Neural crest cell (in vitro differentiated cells): ENCODE measurements at places on chromosomes 16 and 17. TPM values are rescaled to one million over a fixed set of nuclear protein-coding genes. Genes with fewer than 3 reads are reported as not detected.

CSF3 gene
- total RNA-seq: not detected in 2 replicates

DNAAF8 gene
- 0.68 and 0.96 TPM in 2 replicates for total RNA-seq

IRX3 gene
- total RNA-seq: 28.9 and 33.0 TPM in 2 replicates

ABCA3 gene
- 19.6 TPM in 2 replicates for total RNA-seq

CFDP1 gene
- 99.8 and 103 TPM in 2 replicates for total RNA-seq

DNA sequence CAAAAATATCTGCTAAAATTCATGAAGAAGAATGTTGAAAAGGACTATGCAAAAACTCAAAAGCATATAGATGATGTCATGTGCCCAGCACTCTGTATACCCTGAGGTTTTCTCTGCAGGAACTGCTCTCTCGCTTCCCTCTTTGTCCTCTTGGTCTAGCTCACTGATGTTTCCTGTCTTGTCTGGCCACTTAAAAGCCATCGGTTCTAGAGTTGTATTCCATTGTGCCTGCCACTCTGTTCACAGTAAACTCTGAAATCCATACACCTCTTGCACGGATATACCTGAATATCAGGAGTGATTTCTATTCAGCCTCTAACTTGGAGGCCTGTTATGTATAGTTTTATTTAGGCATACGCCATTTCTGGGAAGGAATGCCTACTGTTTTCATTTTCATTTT, 101.0 kb upstream of the CNTNAP4 start:
- DNase-seq: no peak

- DNase-seq: no peak
These were observed 3.4 kb upstream of the NUBP1 start for GRCh38 chr16:10740000-10740844.

DNA sequence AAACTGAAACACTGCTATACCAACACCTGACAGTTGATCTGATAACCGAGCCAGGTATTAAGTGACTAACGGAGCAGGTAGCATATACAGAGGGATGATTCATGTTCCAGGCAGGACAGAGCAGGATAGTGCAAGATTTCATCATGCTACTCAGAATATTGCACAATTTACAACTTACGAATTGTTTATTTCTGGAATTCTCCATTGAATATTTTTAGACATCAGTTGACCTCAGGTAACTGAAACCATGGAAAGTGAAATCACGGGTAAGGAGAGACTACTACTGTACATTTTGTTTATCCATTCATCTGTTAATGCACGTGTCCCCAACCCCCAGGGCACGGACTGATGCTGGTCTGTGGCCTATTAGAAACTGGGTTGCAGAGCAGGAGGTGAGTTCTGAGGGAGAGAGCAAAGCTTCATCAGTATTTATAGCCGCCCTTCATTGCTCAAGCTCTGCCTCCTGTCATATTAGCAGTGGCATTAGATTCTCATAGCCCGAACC, 14.5 kb upstream of the PPM1E start:
- no peak for DNase-seq

GRCh38 chr17:39001703-39002637, 34.8 kb upstream of the FBXO47 start:
- DNase-seq: no peak

- DNase-seq: no peak
These were observed 8.4 kb downstream of the SRL start for GRCh38 chr16:4233431-4233830.

- DNase-seq: no peak
These were observed 33.6 kb downstream of the TRPV3 start for GRCh38 chr17:3524024-3524423.

GRCh38 chr17:79291391-79291790, 216.8 kb downstream of the ENGASE start:
- DNase-seq: no peak

- DNase-seq: no peak
These were observed 46.3 kb downstream of the CBFA2T3 start for GRCh38 chr16:88930716-88931115.
